ENCODE measurements at places on chromosomes 6 and 20.
A peak's percentile ranks its signal among the peaks of the same experiment; 100 is the strongest.

DNA sequence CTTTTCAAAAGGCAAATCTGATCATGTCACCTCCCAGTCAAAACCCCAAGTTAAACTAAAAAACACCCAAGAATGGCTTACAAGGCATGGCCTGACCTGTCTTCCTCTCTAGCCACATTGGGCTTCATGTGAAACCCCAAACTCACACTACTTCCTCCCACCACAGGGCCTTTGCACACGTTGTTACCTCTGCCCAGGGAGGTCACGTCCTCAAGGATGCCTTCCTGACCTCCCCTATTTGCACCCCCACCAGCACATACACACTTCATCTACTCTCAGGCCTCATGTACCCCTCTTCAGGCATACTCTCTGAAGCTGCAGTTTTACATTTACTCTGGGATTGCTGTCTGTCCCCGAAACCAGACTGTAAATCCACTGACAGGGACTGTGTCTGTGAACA is 6.1 kb downstream of the EZR start:
- H3K36me3 ChIP-seq, result peaks cover 11% of the 10 kb centered on the region
- peak overlapping the region; percentile 99 for H3K27ac ChIP-seq
- no peaks in the 10 kb centered on the region for H3K27me3 ChIP-seq
- no peak for DNase-seq
- H3K4me1 ChIP-seq, result peaks cover 79% of the 10 kb centered on the region

DNA sequence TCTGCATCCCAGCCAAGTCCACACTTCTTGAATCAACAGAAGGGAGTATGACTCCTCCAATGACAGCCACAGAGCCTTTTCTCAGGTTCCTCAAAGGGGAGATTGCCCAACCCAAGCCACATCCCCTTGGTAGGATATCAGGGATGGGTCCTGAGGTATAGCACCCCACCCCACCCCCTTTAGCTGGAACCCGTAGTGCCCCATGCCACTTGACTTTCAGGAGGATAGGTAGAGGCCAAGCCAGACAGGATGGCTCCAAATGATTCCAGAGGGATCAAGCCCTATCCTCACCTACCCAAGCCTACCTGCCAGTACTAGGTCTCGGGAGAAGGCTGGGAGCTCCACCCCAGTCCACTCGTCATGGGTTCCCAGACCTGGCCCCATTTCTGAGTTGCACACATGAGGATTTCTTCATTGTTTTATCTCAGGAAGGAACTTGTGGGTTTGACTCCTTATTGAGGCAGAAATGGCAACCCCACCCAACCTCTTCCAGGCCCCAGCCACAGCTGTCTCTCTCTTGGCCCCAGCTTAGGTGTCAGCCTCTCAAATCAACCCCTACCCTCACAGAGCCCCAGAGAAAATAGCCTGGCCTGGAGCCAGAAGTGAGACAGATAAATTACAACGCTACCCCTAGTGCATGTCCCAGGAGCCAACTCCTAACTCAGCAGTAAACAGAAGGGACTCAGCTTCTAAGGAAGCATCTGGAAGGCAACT is 3.6 kb downstream of the CCND3 start:
- peaks cover 15% of the 10 kb centered on the region for H3K36me3 ChIP-seq
- H3K4me1 ChIP-seq, result peaks cover 70% of the 10 kb centered on the region

GRCh38 chr6:73129653-73130443 is 95.4 kb downstream of the KHDC1L start:
- no peaks in the 10 kb centered on the region for H3K36me3 ChIP-seq
- no peak overlapping the region for H3K27ac ChIP-seq
- H3K27me3 ChIP-seq, result no peaks in the 10 kb centered on the region
- DNase-seq, result peak; percentile 81
- no peaks in the 10 kb centered on the region for H3K4me1 ChIP-seq

- H3K4me1 ChIP-seq, result no peaks in the 10 kb centered on the region
- no peaks in the 10 kb centered on the region for H3K27me3 ChIP-seq
- H3K36me3 ChIP-seq, result no peaks in the 10 kb centered on the region
- no peak overlapping the region for H3K4me3 ChIP-seq
Measured at GRCh38 chr6:4478098-4478497, 298.1 kb upstream of the CDYL start.

DNA sequence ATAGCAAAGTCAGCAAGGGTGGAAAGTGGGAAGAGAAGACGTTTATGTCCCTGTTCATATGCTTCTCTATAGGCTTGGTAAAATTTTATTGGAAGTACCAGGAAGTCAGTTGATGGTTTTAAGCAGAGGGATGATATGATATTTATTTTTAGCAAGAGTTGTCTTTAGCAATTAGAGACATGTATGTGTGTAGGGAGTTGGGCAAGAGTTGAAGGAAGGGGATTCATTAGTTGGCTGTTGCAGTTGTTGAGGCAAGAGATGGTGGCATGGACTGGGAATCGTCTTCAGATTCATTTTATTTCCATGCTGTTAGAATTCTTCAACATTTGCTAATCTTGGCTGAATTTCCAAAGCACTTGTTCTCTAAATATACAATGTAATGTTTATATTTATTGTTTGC is 85.6 kb downstream of the QKI start:
- DNase-seq, result no peak
- no peaks in the 10 kb centered on the region for H3K4me1 ChIP-seq
- H3K27ac ChIP-seq, result no peak overlapping the region

DNA sequence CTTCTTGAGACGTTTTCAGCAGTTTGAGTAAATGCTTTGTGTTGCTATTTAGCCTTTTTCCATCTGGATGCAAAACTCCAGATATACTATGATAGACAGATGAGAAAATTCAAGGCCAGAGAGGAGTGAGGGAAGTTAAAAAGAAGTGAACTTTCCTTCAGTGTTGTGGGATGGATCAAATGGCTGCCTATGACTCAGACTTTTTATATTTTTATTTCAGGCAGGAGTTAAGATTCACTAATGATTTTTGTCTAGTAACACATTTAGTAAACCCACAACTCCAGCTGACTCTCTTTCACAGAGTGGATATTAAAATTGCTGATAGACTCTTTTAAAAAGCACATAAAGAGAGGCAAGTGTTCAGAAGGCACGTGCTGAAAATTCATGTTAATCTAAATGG is 23.2 kb upstream of the PTCHD4 start:
- DNase-seq, result no peak
- no peak overlapping the region for H3K4me3 ChIP-seq
- no peak overlapping the region for H3K27ac ChIP-seq
- no peaks in the 10 kb centered on the region for H3K36me3 ChIP-seq
- no peaks in the 10 kb centered on the region for H3K4me1 ChIP-seq

DNA sequence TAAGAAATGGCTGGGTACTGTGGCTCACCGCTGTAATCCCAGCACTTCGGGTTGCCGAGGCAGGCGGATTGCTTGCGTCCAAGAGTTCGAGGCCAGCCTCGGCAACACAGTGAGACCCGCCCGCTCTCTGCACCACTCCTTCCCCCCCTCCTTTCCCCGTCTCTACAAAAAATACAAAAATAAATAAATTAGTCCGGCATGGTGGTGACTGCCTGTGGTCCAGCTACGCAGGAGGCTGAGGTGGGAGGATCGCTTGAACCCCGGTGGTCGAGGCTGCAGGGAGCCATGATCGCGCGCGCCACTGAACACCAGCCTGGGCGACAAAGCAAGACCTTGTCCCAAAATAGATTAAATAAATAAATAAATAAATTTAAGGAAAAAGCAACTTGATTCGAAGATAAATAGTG is 448 bp upstream of the RNF114 start:
- H3K4me1 ChIP-seq, result peaks cover 20% of the 10 kb centered on the region
- no peak for DNase-seq
- peak overlapping the region; percentile 43 for H3K4me3 ChIP-seq
- H3K27ac ChIP-seq, result peak overlapping the region; percentile 95
- H3K27me3 ChIP-seq, result no peaks in the 10 kb centered on the region

Measured in naive thymus-derived CD4-positive, alpha-beta T cell (primary cell).